ENCODE measurements at places on chromosomes 6 and 20.

DNA sequence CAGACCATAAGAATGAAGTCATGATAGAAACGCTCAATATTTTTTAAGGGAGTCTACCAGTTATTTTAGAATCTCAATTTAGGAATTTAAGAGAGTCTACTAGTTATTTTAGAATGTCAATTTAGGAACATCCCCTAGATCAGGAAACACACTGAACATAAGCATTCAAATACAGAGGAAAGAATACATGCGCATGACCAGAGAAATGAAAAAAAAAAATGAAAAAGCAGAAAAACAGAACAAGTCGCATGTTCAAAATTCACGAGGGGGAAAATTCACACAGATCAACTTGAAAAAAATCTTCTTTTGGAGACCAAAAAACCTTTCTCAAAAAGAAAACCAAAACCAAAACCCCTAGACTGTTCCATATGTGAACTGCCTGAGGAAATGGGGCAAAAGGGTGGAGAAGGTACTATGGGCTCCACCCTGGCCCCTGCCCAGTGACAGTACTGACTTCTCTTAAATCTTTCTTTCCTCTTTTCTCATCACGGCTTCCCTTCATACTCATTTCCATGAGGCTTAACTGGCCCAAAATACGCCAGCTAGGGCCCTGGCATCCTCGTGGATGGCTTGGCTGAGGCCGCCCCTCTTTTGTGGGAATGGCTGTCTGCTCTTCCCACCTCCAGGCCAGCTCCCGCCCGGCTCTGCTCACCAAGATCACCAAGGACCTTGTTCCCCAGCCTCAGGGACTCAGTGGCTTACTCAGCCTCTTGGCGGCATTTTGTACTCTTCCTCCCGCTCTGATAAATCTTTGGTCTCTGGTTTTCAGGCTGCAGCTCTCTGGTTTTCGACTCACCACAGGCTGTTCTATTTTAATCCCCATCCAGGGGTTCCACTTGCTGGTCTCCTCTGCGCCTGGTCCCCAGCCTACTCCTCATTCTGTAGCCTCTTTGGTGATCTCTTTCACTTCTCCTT, 11.2 kb downstream of the ZBTB2 start:
- no peak for DNase-seq

DNA sequence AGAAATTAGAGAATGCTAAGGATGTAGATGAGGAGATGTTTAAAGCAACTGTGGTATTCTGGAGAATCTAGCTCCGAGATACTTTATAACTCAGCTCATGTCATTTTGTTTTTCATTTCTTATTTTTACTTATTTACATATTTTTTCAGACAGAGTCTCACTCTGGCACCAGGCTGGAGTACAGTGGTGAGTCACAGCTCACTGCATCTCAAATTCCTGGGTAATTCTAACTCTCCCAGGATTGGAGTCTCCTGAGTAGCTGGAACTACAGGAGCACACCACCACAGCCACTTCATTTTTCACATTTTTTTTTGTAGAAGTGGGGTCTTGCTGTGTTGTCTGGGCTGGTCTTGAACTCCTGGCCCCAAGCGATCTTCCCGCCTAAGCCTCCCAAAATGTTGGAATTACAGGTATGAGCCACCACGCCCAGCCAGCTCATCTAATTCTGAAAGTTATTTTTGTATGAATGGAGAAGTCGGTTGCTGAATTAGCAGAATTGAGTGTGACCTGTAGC, 94.3 kb upstream of the FAM8A1 start:
- DNase-seq: no peak

DNA sequence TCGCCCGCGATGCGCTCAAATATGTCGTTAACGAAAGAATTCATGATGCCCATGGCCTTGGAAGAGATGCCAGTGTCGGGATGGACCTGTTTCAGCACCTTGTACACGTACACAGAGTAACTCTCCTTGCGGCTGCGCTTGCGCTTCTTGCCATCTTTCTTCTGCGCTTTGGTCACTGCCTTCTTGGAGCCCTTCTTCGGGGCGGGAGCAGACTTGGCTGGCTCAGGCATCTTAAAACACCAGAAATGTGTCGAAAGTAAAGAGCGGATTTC, 36.4 kb downstream of the HFE start:
- no peak for DNase-seq

DNA sequence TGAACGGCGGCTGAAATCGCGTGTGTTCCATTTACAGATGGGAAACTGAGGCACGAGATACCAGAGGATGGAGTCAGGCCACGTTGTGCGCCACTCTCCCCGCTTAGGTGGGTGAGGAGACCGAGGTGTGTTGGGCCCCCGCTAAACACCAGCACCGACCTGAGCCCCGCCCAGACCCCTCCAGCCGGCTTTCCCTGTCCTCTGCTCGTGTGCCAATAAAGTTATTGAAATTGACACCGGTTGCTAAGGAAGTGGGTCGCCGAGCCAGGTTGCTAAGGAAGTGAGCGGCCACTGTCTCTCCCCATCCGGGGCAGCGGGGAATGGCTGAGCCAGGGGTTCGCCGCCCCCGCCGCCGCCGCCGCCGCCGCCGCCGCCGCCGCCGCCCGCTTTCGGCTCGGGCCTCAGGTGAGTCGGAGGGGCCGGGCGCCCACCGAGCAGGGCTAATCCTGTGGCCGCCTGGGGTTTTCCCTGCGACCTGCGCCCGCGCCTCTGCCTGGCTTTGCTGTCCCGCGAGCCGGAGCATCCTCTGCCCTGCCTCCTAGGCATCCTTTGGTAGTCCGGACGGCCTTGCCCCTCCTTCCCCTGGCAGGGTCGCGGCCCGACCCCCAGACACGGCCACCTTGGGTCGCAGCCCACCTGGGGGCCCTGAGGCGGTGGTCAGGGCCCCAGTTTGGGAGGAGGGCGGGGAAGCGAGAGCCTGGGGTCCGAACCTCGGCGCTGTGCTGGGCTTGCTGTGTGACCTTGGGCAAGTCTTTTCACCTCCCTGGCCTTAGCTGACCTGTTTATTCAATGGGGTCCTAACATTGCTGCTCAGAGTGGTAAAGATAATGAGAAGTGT, at the start of gene KIF3B:
KIF3B (plus strand) TSS at position 291 of the 838 bp plus-strand sequence. CDS start 32,127 bp downstream, outside the sequence.
- DNase-seq: peak; percentile 94

DNA sequence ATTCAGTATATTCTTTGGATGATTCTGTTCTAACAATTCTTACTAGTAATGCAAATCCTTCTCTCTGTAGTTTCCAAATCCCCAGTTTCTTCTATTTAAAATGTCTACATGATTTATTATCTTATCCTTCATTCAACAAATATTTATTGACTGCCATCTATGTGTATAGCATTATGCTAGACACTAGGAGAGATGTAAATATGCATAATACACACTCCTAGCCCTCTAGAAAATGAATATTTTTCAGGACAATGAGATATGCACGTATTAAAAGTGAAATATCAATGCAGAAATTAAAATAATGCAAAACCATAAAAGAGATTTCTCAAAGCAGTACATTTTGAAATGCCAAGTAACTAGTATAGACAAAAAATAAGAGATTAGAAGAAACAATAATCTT, 293.5 kb upstream of the CNR1 start:
- no peak for DNase-seq

- no peak for DNase-seq
Observed at GRCh38 chr6:105545228-105545920, 142.5 kb upstream of the PREP start.

DNA sequence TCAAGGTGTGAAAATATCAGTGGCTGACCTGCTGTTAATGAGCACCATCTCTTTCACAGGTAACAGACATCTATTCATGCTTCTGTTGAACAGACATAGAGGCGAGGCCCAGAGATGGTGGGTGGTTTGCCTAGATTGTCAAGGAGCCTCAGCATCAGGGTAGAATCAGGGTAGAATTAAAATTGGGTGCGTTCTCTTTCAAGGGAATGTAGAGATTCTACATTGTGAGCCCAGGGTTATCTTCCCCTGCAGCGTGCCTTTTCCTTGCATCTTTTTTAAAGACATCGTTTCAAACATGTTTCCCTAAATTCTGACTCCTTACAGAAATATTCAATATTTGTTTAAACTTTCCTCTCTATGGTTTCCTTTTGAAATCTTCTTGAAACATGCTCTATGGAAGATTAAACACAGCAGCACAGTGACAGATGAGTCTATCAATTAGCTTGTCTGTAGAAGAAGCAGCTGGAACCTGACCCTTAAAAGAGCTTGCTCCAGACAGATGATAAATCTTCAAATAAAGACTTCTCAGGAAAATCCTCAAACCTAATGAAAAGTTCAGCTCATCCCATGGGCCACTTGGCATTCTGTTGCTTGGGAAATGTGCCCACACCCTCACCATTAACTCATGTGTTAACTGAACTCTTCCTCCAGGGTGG, 119.8 kb downstream of the IPCEF1 start:
- no peak for DNase-seq

GRCh38 chr6:11806561-11807317, 28.1 kb upstream of the ADTRP start:
- DNase-seq: no peak

DNA sequence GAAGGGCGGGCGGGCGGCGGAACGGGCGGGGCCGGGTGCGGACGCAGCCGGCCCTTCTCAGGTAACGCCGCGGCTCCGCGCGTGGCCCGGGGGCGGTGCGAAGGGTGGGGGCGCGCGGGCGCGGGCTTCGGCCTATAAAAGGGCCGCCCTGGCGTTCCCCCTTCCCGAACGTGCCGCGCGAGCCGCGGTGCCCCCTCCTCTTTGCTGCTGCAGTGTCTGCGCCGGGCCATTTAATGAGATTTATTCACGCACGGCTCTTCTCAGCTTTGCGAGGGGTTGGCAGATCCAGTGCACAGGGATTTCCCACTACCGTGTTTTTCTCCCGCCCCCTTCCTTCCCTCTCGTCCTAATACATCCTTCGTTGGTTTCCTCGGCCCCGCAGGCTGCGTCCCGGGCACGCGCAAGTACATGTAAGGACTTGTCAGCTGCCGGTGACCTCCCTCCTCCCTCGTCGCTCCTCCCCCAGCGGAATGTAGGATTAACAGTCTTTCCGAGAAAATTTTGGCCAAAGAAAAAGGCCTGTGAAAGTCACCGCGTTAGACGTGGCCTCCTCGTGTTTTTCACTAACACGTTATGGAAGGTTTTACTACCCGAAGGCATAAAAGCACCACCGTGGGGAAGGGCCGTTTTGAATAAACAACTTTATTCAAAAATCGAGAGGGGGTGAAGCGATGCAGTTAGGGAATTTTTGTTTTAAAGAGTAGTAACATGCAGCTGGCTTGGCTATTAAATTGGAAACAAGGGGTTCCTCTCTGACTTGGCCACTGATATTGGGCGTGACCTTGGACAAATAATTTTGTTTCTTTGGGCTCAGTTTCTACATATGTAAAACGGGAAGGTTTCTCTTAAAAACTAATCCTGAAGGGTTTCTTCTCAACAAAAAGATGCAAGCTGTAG, 966 bp upstream of the REV3L start:
- peak; percentile 87 for DNase-seq

DNA sequence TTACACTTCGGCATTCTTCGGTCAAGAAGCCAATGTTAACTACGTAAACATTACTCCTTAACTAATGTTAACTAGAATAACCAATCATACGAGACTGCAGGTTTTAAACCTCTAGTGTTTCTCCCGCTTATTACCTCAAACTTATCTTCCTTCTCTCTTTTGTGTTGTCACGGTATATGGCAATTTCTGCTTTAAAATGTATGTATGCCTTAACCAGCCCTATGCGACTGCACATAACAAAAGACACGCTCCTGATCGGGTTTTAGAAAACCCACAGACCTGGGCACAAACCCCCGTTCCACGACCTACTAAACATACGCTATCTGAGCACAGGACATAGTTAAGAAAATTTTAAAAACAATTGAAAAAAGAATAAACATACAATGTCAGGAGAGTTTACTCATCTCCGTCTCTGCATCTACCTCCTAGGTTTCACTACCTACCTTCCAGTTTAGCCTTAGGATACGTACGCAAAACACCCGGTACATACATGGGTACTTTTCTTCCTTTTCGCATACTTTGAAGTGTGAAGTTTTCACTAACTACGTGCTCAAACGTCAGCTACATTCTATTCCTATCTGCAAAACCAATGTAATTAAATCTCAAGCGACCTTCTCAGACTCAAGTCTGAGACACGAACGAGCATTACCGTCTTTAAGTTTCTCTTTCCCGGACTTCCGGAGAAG, 1.1 kb downstream of the CD164 start:
- DNase-seq: no peak
